ENCODE measurements at places on chromosomes 2 and 18. TPM values are rescaled to one million over a fixed set of nuclear protein-coding genes. Genes with fewer than 3 reads are reported as not detected.

- DNase-seq: peak; percentile 5
These were observed 127.9 kb downstream of the EVA1A start for GRCh38 chr2:75432761-75433361.

DNA sequence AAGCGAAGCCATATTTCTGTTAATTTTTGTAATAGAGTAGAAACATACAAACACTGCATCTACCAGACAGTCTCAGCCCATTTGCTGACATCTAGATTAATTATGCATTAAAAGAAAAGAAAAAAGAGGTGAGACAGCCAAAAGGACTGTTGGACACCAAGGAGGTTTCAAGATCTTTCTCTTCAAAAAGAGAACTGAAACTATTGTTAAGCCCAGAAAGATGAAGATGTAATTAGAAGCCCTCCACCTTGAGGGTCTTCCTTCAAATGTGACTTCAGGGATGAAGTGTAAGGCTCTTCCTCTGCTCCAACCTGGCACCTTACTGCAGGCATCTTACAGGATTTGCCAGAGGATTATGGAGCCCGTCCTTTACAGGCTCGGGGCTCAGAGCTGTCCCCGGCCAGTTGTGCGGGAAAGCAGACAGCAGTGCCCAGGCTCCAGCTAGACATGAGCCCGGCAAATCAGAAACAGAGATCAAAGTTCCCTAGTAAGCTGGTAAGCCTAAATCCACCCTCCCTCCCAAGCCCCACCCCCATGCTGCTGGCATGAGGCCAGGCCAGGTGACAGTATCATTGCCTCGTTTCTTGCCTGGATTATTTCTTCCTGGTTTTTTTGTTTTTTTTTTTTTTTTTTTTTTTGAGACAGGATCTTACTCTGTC is 38.9 kb downstream of the ADI1 start:
- no peak for DNase-seq

DNA sequence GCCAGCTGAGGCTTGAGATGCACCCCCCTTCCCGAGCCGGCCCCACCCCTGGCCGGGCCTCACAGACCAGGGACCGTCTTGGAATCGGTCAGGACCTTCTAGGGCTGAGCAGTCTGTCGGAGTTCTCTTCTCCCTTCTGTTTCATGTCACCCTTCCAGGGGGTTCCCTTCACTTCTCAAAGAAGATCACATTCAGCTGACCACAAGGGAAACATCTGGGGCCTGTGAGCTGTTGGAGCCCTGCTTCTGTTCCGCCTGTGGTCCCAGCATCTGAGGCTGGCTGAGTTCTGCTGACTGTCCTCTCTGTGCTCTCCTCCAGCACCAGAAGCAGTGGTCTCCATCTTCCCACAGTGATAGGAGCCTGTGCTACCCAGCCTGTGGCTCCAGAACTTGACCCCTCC is 106.5 kb downstream of the SEPTIN10 start:
- no peak for DNase-seq

DNA sequence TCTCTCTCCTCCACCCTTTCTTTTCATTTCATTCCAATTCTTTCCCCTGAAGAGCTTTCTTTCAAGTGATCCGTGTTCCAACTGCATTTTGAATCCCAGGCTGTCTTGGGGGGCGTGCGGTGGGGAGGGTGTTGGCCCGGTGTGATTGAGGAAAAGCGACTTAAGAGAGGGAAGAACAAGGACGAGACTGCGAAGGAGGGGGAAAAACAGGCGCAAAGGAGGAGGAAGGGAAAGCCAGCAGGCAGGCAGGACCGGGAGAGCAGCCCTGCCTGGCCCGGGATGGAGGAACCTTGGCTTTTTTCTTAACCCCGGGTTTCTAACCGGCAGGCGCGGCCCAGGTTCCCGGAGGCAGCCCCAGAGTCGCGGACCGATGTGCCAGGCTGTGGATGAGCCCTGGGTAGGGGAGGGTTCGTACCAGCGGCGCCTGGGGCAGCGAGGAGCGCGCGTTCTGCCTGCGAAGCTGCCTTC is 1.3 kb downstream of the ADCYAP1 start:
- DNase-seq: no peak

DNA sequence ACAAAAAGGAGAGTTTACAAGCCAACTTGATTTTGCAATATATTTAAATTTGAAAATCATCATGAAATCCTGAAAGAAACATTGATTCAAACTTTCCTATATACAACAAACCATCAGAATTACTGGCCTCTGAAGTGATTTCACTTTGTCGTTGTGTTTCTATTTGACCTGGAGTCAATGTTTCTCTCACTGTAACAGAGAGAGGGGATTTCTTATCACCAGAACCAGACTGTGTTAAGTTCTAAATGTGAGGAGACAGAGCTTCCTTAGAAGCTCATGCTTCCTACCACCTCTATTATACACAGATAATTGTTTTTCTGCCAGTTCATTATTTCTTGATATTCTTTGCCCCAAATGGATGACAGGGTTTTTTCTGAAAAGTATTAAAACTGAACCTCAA is 245.0 kb upstream of the RND3 start:
- no peak for DNase-seq

DNA sequence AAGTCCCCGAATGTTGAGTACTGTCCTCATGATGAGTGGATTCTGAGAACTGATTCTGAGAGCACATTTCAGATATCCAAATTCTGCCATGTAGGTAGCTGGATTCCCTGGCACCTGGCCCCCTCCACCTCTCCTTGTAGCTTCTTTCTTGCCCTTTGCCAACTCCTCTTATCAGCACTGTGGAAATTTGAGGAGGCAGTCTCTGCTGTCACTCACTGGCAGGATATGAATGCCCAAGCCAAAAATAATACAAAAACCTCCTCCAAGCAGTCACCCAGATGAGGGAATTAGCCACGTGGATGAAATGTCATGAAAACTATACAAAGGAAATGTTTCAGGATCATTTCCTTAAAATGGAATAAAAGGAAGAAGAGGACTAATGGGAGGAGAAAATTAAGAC is 276.8 kb downstream of the SETBP1 start:
- DNase-seq: no peak

Gene NYAP2
- not detected for total RNA-seq

Gene KCNG2
- total RNA-seq: not detected
